ENCODE measurements at places on chromosomes 5 and 9.

GRCh38 chr5:124421584-124421983 lies 324.9 kb downstream of the ZNF608 start:
- no peaks in the 10 kb centered on the region for H3K4me1 ChIP-seq
- DNase-seq = no peak
- no peak overlapping the region for H3K27ac ChIP-seq
- H3K4me3 ChIP-seq = no peak overlapping the region

GRCh38 chr5:14675865-14676300 lies 11.4 kb downstream of the OTULIN start:
- H3K36me3 ChIP-seq = no peaks in the 10 kb centered on the region
- peaks cover 14% of the 10 kb centered on the region for H3K4me1 ChIP-seq
- no peak overlapping the region for H3K27ac ChIP-seq
- H3K4me3 ChIP-seq = no peak overlapping the region
- no peaks in the 10 kb centered on the region for H3K27me3 ChIP-seq
- DNase-seq = no peak

DNA sequence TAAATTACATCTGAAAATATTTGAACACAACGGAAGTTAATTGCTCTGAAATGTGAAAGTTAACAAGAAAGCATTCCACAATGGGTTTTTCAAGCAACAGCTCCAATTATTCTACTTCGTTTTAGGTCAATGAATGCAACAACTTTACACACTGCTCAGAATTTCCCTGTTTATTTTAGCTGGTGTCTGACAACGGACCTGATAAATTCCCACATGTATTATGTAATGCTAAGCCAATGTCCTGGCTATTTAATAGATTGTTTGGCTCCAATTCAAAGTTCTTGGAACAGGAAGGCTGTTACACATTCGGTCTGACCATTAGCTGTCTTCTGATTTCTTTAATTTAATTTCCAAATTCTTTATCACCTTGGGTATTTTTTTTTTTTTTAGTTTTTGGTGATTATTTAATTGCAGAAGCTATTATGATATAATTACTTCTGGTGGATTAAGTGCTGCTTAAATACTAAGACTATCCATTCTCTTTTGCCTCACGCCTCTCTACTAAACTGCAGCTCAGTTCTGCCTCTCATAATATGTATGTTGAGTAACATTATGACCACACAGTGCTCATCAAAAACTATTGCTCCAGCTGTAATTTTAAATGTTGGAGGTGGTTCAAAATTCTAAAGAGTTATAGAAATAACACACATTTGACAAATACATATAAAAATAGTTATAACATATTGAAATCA lies 57.9 kb downstream of the MEF2C start:
- DNase-seq = no peak
- no peaks in the 10 kb centered on the region for H3K27me3 ChIP-seq
- H3K4me3 ChIP-seq = no peak overlapping the region
- H3K36me3 ChIP-seq = no peaks in the 10 kb centered on the region
- no peak overlapping the region for H3K27ac ChIP-seq

GRCh38 chr9:83435301-83435700 lies 102.9 kb downstream of the FRMD3 start:
- H3K4me1 ChIP-seq = no peaks in the 10 kb centered on the region
- no peak for DNase-seq
- H3K4me3 ChIP-seq = no peak overlapping the region
- no peak overlapping the region for H3K27ac ChIP-seq
- no peaks in the 10 kb centered on the region for H3K27me3 ChIP-seq
- H3K36me3 ChIP-seq = 0 out of 2 replicates have a peak, but pooled peaks cover 5% of the 10 kb centered on the region

- H3K4me1 ChIP-seq = no peaks in the 10 kb centered on the region
- H3K36me3 ChIP-seq = no peaks in the 10 kb centered on the region
- H3K27me3 ChIP-seq = peaks cover 29% of the 10 kb centered on the region
- no peak within 1 kb of the TSS for H3K27ac ChIP-seq
Measured at GRCh38 chr9:113463418-113464285, at the start of gene RGS3. Gene RGS3, plus strand, starts transcription at chr9:113463727. Its CDS starts 76 bp downstream, at chr9:113463803.
